ENCODE measurements at places on chromosomes 2 and 18. TPM values are rescaled to one million over a fixed set of nuclear protein-coding genes. Genes with fewer than 3 reads are reported as not detected.

GRCh38 chr2:88201811-88202169, 31.6 kb downstream of the THNSL2 start:
- ATAC-seq, result no peak

The FBLN7 gene
- total RNA-seq, result 1.4 TPM

- ATAC-seq, result no peak
Measured at GRCh38 chr18:36503477-36503876, 206.0 kb downstream of the FHOD3 start.

GRCh38 chr2:27070653-27071276, 689 bp downstream of the OST4 start:
- peak; percentile 12 for ATAC-seq

- no peak for ATAC-seq
Measured at GRCh38 chr2:27033253-27033852, 588 bp downstream of the TMEM214 start.

The RAMP1 gene
- 2.2 TPM for total RNA-seq

The KIAA2012 gene
- total RNA-seq, result not detected

The GKN2 gene
- not detected for total RNA-seq

DNA sequence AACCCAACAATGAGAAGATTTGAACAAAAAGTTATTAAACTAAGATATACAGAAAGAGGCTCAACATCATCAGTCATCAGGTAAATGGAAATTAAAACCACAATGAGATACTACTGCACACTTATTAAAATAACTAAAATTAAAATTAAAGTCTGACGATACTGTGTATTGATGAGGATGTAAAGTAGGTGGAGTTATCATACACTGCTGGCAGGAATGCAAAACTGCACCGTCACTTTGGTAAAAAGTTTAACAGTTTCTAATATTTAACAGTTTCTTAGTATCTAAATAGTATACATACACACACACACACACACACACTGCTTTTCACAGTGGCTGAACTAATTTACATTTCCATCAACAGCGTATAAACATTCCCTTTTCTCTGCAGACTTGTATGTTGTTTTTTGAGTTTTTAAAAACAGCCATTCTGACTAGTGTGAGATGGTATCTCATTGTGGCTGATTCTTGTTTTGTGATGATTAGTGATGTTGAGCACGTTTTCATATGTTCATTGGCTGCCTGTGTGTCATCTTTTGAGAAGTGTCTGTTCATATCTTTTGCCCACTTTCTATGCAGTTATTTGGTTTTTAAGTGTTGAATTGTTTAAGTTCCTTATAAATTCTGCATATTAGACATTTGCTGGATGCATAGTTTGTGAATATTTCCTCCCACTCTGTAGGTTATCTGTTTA, 726.9 kb upstream of the CHAC2 start:
- no peak for ATAC-seq

The GFPT1 gene
- total RNA-seq, result 31.6 TPM

DNA sequence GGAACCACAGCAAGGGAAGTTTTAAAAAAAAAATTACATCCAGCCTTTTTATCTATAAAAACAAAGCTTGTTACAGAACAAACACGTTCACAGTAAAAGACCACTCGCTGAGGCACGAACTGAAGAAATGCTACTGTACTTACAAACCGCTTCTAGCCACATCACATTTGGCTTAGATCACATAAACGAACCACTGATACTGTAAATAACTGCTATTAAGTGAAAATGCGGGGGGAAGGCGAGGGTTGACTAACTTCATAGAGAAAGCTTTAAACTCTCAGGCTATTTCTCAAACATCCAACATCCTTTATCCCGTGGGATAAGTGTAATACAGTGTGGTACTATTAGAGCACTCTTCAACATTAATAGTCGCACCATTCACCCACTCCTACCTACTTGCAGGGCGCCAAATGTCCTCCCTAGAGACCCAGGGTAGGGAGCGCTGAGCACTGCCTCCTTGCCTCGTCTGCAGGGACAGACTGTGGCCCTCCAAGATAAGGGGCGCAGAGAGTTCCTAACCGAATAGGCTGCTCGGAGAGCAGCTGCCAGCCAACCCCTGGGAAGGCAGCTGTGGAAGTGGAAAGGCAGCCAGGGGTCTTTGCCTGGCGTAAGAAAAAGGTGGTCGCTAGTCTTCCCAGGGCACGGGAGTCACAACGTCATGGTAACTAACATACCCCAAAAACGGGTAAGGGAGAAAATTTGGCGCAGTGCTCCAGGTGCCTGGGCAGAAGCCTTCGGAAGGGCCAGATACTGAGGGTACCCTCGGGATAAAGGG, 854 bp downstream of the GPR155 start:
- no peak for ATAC-seq

- no peak for ATAC-seq
Measured at GRCh38 chr2:237223201-237223861, 137.6 kb downstream of the COPS8 start.

- ATAC-seq, result no peak
Measured at GRCh38 chr2:150531591-150531990, 44.1 kb upstream of the RND3 start.

DNA sequence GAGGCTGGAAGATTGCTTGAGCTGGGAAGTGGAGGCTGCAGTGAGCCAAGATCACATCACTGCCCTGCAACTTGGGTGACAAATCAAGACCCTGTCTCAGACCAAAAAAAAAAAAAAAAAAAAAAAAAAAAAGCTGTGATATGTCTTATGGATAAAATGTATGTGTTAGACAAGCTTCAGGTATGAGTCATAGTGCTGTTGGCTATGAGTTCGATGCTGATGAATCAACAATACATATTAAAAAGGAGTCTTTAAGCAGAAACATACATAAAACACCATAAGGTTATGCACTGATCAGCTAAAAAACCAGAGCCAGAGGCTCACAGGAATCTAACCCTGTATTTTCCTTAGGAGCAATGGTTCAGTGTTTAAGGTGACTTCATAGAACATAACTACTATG, 332.3 kb downstream of the NCKAP5 start:
- no peak for ATAC-seq

DNA sequence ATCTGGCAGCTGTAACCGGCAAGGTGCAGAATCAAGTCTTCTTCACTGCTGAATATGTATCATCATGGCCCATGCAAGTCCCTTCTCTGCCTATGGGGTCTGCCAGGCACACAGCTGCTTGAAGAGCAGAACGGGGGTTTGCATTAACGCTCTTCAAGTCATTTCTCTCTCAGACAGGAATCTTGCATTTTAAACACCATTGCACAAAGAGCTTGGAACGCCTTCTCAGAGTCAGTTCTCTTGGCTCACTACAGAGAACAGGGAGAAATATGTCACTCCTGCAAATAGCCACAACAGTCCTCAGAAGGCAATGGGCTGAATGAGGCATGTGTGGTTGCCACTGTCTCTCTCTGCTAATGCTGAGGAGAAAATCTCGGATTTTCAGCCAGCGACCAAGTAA, 2173.5 kb upstream of the PIK3C3 start:
- no peak for ATAC-seq

- ATAC-seq, result no peak
Measured at GRCh38 chr2:27960237-27960912, 69.8 kb downstream of the BABAM2 start.

DNA sequence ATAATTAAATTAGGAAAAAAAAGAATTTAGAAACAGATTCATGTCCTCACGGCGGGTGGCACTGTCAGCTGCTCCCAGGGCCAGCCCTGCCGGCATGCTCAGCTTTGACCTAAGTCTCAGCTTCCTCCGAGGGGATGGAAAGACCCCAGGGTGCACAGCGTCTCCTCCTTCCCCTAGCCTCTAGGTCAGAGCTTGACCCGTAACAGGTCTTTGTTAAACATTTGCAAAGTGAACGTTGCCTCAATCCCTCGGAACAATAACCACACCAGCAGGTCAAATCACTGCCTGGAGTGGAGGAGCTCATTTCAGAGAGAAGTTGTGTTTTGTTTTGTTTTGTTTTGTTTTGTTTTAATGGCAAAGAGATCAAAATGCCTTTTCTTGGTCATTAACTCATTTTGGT, 171.3 kb downstream of the TMEM18 start:
- no peak for ATAC-seq

DNA sequence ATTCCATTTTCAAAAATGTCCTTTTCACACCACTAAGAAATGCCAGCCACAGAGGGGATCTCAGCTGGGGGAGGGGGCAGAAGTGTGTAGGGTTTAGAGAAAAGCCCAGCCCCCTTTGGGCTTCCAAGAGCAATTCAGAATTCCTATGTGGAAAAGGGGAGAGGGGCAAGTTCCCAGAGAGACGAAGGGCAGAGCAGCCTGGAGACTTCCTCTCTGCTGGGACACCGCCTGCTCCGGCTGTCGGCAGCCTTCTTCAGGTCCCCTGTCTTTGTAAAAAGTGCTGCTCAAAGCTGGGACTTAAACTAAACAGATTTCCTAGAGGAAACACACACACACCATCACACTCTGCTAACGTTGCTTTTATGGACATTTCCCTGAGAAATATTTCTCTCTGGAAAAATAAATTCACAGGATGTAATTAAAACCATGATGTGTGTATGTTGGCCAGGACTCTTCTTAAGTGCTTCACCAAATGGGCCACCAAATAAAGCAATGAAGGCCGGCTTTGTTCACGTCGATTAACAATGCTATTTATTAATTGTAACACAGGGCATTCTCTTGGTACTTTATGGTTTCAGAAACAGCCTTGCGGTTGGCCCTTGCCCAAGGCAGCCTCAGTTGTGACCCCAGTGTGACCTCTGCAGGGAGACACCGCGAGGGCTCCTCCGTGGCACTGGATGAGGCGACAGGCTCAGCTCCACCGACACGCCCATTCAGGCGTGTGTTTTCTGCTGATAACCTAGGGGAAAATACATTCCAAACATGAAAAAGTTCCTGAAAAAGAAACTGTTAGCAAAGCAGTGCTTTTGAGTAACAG, 5.6 kb upstream of the ASB1 start:
- ATAC-seq, result no peak

- ATAC-seq, result no peak
Measured at GRCh38 chr18:63097178-63097577, 222.4 kb downstream of the BCL2 start.

- ATAC-seq, result no peak
Measured at GRCh38 chr2:104685591-104685990, 168.3 kb upstream of the POU3F3 start.

GRCh38 chr2:9768388-9768787, 74.9 kb upstream of the TAF1B start:
- ATAC-seq, result peak; percentile 54

GRCh38 chr2:199865905-199866304, 14.9 kb upstream of the FTCDNL1 start:
- ATAC-seq, result no peak

The TSGA10 gene
- 2.8 TPM for total RNA-seq

The AOX1 gene
- 5.2 TPM for total RNA-seq
